ENCODE measurements at places on chromosomes 4 and X.

DNA sequence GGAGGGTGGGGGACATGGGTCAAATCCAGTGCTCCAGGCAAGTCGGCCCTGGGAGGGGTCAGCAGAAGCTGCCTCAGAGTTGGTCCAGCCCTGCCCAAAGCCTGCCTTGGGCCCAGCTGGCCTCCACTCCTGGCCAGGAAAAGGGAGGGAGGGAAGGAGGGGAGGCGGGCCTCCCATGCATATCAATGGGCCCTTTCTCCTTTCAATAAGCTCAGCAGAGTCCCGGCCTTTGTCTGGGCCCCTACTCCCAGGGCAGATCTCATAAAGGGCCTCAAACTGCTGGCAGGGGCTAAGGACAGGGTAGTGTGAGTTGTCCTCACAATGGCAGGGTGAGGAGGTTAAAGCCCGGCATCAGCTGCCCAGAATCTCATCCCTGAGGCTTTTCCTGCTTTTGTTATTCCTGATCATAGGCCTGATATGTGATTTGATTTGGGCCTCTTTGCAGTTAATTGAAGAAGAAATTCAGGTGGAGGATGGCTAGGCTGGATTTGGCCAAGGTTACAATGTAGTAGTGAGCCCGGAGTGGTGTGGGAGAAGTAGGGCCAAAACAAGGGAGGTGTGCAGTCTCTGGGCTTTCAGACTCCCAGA, 121.1 kb upstream of the ATP6AP2 start:
- DNase-seq, result no peak

- DNase-seq, result no peak
Observed at GRCh38 chrX:109997786-109998452, 5.0 kb upstream of the TMEM164 start.

GRCh38 chr4:125265846-125266245, 48.9 kb upstream of the FAT4 start:
- no peak for DNase-seq

GRCh38 chr4:67933038-67933437, 30.3 kb downstream of the TMPRSS11A start:
- no peak for DNase-seq

GRCh38 chrX:1152090-1152489, 60.4 kb downstream of the CRLF2 start:
- DNase-seq, result no peak

DNA sequence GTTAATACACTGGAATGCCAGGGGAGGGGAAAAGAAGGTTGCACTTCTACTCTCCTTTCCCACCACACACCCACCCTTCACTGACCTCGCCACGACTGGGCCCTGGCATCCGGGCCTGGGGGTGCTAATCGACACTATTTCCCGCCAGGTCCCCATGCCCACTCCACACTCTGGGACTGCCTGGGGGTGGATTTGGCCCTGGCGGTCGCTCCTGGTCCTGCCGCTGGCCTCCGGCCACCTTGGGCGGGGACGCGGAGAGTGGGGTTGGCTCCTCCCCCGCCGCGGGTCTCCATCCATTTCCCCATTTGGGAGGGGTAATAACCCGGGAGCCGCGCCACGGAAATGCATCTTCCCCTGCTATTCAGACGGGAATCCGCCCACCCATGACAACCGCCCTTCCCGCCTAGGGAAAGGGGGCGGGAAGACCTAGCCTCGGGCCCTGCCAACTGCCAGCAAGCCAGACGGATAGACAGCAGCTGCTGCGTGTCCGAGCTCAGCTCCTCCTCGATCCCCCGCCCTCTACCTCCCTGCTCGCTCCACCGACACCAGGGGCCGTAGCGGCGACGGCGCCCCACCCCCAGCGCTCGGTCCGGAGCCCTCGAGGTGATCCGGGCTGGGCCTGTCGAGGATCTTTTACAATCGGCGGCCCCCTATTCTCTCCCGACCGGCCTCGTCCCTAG, 78.1 kb downstream of the RLIM start:
- DNase-seq, result peak; percentile 90

DNA sequence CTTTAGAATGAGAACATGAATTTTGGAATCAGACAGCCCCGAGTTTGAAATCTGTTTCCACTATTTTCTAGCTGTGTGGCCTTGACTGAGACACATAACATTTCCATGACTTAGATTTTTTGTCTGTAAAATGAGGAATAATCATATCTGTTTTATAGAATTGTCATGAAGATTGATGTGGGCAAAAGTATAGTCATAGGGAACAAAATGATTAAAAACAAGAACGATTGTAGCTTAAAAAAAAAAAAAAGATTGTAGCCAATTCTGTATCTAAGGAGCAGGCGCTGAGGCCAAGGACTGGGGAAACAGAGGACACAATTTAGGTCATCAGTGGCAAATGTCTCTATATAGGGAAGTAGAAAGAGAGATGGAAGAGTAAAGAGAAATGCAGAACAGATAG, 201.6 kb upstream of the C1QTNF7 start:
- DNase-seq, result no peak

GRCh38 chr4:140112576-140112975, 41.4 kb downstream of the MAML3 start:
- DNase-seq, result no peak

GRCh38 chrX:121641560-121641959, 594.1 kb downstream of the GLUD2 start:
- no peak for DNase-seq

DNA sequence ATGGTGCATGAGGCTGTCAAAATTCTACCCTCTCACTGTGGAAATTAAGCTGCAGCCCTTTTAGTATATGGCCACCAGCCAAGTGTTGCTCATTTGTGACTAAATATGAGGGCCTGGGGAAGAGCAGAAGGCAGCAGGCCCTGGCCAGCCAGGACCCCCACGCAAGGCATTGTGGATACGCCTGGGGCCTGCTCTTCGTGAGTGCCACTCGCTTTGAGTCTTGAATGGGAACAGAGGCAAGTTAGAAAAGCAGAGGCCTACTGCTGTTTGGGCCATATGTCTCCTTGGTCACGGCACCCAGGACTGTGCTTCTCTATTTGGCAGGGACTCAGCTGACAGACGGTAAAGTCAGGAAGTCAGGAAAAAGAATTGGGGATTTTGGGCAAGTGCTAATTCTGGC, 10.9 kb downstream of the RTL5 start:
- DNase-seq, result peak; percentile 31

DNA sequence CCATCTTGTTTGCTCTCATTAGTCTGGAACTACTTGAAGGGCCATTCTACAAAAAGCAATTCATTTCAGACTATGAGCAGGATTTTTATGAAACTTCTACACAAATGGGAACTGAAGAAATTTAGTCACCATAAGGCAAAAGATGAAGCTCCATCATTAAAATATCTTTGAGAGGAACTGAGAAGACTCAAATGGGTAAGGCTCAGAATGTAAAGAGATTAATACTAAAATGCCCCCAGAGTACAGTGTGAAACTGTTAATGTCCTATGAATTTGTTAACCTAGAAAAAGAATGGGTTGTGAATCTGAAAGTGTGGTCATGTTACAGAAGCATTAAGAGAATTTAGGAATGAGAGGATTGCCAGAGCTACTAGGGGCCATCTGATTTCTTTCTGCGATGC, 77.9 kb upstream of the SLC7A11 start:
- no peak for DNase-seq

- no peak for DNase-seq
Observed at GRCh38 chr4:95825546-95825945, 14.3 kb upstream of the PDHA2 start.

DNA sequence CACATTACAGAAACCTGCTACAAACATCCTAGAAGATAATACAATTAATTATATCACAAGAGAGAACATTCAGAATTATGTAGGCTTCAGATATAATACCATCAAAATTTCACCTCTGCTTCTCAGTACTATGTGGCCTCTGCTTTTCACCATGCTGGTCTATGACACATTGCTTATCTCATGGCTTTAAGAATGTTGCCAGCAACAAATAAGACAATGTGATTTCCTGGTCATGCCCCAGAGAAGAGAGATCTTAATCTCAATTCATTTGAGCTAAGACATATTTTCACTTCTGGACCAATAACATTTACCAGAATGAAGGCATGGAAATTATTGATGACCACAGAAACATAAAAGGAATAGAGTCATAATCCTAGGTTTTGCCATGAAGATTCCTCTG, 1233.4 kb upstream of the ADGRL3 start:
- DNase-seq, result no peak

DNA sequence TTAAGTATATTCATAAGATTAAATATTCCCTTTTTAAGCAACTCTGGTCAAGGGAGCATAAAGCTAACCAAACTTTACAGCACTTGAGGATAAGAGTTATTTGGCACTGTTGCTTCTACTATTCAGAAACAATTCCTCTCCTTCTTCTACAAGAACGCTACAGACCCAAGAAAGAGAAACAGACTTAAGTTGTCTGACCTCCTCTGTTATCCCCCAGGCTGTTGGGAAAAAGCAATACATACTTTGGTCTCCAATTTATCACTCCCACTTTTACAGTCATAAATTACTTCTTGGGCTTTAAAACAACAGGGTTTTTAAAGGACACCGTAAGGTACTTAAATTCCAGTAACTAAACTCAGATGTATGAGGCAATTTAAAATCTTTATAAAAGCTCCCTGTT, 147.4 kb downstream of the COL25A1 start:
- DNase-seq, result no peak

- no peak for DNase-seq
Observed at GRCh38 chr4:42281324-42282020, 115.8 kb upstream of the SHISA3 start.

DNA sequence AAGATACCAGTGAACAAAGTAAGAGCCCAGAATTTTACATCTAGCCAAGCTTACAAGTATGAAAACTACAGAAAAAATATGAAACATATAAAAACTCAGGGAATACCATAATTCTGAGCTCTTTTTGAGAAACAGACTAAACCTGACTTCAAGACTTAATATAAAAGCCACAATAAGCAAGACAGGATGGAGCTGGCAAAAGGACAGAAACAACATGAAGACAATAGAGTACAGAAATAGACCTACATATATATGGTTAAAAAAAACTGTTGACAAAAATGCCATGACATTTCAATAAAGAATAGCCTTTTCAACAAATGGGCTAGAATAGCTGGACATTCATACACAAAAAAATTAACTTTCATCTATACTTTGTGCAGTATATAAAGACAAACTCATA, 49.4 kb downstream of the UBA6 start:
- DNase-seq, result no peak

- DNase-seq, result no peak
Observed at GRCh38 chrX:54413753-54414152, 26.5 kb upstream of the TSR2 start.
